Activated B cell treated with CpG ODN at 0.5 μM for 24 hours (primary cell): ENCODE measurements at places on chromosomes 12 and 14.
A peak's percentile ranks its signal among the peaks of the same experiment; 100 is the strongest.

DNA sequence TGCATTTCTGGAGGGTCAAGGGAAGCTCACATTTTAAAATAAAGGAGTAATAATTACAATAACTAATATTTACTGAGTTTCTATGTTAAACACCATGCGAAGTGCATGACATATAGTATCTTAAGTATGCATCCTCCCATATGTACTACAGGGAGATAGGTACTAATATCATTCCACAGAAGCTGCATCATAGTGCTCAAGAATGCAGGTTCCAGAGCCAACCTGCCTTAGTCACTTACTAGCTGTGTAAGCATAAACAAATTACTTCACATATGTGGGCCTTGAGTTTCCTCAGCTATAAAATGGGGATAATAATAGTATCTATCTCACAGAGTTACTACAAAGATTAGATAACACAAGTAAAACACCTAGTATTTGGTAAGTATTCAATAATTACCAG, 18.3 kb downstream of the ARMH4 start:
- no peak for DNase-seq

GRCh38 chr14:37140176-37140575, 32.2 kb downstream of the SLC25A21 start:
- DNase-seq, result no peak

GRCh38 chr14:103576371-103577024, 13.7 kb downstream of the COA8 start:
- DNase-seq, result no peak

- no peak for DNase-seq
Measured at GRCh38 chr12:58961906-58962305, 41.6 kb upstream of the LRIG3 start.

GRCh38 chr12:108633081-108633533, 587 bp downstream of the SELPLG start:
- DNase-seq, result no peak

DNA sequence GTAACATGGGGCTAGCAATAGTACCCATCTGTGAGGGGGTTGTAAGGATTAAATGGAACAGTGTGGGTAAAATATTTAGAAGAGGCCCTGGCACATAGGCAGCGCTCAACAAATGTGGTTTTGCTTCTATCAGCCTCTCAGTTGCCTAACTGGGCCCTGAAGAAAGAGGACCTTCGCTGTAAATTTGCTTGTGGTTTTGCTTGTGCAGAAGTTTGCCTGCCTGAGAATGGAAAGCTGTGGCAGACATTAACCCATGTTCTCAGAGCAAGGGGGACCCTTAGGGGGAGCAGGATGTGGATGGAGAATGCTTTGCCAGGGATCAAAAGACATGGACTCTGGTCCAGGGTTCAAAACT, 160.1 kb downstream of the BRMS1L start:
- DNase-seq, result no peak

DNA sequence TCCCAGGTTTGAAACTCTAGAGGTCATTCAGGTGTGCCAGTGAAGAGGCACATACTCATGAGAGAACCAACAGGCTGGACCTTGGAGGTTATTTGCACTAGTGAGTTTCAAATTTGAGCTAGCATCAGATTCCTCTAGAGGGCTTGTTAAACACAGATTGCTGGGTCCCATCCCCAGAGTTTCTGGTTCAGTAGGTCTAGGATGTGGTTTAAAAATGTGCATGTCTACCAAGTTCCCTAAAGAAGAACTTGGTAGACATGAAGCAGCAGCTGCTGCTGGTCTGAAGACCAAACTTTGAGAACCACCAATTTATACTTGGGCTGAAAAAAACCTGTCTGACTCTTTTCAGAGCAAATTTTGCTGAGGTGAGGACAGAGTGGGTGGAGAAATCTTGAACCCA, 61.7 kb downstream of the SUSD6 start:
- no peak for DNase-seq

DNA sequence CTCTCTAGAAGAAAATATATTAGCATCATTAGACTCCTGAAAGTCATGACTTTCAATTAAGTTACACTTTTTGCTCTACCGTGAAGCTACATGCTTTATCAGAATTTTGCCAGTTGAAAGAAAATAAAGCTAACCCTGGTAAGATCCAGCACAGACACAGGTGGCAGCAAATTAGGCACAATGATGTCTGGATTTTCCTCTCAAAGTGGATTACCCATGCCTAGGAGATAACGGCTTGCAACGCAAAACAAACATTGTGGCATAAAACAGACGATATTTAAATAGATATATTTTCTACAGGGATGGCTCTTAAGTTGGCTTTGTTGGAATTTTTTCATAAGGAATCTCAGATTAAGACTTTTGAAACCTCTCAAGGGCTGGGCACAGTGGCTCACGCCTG, 33.4 kb downstream of the BCAT1 start:
- DNase-seq, result no peak

GRCh38 chr12:116172224-116172849, 105.2 kb downstream of the MED13L start:
- DNase-seq, result no peak

DNA sequence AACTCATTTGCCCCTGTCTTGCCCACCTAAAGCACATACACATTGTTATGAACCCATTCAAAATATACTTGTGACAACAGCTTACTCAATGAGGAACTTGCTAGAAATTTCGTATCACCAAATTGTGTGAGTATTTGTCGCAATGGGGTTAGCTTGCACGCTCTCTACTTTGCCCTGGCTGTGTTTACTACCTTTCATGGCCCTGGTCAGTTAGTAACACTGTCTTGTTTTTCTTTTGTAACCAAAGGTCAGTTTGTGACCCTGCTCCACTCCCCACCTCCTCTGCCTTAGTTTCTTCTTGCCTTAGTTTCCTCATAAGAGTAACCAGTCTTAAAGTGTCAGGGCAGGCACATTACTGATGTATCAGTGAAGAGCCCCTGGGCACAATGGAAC, 205.8 kb upstream of the EEA1 start:
- DNase-seq, result no peak

DNA sequence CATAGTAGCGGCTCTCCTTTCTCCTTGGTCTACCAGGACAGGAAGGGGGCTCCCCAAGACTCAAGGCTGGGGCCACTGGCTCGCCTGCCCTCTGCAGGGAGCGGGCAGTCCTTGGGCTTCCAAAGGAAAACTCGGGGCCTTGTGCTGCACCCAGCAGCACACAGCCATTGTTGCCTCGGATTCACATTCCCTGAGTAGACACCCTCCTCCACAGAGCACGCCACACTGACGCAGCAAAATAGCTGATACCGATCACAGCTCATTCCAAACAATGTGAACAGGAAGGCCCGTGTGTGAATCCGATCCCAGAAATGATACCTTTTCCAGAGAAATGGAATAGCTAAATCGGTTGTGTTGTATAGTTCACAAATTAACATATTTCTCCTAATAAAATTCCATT, 65.1 kb upstream of the DYNC1H1 start:
- DNase-seq, result no peak

DNA sequence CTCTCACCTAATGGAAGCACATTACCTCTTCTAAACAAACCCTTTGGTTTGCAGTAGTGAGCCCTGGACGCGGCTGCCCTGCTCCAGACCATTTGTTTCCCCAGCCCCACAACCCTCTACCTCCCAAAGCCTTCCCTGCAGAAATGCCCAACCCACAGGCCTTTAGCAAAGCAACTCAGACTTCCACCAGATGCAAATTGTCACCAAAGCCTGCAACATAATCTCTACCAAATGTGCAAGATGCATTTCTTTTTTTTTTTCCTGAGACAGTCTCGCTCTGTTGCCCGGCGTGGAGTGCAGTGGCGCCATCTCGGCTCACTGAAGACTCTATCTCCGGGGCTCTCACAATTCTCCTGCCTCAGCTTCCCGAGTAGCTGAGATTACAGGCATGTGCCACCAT, 56.2 kb downstream of the VWF start:
- DNase-seq, result no peak

- DNase-seq, result no peak
Measured at GRCh38 chr12:26940516-26941214, 2.4 kb downstream of the FGFR1OP2 start.

DNA sequence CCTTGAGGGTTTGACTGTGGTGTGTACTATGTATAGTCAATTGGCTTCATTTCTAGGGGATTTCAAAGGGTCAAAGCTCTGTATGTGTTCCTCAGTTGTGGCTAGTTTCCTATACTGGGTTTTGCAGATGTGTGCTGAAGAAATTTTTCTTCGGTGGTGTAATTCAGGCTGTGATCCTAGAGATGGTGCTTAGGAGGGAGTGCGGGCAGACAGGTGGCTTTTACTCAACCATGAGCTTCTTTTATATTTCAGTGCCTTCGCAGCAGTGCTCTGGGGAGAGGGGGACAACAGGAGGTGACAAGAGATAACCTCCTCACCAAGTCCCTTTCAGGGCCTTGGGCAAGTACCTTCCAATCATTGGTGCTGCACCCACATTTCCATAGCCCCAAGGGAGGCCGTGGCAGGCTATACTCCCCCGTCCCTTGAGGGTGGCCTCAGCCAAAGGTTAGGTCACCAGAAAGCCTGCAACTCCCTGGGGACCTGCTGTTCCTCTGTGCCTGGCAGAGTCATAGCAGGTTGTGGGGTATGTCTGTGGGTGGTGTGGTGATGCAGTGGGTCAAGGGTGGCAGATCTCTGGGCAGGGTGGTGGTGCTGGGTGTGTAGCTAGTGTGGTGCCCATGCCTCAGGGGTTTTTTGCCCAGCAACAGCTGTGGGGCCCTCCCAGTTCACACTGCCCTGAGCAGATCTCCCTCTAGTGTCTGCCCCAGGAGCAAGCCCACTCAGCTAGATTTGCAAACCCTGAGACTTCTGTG, 37.0 kb upstream of the TMX1 start:
- peak; percentile 69 for DNase-seq

- DNase-seq, result no peak
Measured at GRCh38 chr12:84605983-84606382, 306.6 kb downstream of the SLC6A15 start.

DNA sequence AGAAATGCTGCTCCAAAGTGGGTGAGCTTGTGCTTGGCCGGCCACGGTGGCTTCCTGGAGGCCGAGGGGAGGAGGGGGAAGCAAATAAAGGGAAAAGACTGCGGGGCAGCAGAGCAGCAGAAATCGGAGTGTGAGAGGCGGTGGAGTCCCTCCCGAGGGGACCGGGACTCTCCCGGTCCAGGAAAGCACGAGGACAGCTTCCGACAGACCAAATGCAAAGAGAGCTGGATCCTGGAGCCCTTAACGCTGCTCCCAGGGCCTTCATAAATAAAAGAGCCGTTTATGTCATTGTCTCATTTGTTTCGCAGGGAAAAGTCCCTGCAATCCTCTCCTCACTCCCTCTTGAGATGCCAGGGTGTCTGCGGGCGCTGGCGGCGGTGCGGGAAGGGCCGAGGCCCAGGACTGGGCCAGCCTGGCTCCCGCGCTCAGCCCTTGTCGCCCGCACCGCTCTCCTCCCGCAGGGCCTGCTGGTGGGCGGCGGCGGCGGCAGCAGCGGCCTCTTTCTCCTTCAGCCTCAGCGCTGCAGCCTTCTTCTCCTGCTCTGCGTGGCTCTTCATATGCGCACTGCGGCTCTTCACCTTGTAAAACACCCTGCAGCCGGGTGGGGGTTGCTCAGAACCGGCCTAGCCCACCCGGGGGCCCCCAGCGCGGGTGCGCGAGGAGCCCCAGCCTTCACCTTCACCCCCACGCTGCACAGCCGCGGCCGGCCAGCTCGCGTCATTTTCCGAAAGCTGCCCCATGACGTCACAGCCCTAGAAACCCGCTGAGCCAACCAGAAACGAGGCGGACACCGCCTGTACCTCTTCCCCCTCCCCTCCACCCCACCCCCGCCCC, 4.5 kb upstream of the PNMA1 start:
- no peak for DNase-seq

DNA sequence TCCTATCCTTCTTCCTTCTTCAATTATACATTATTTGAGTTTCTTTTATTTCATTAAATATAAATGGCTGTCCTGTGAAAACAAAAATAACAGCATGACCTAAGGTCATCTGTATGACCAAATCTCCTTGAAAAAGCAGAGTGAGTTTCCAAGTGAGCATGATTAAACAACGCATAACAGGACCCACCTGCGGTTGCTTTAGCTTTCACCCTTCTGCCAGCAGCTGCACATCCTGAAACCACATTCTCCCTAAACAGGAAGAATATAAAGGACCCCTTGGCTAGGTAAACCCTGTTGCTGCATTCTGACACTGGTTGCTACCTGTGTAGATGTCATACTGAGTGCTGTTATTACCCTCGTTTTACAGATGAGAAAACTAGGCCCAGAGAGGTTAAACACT, 42.8 kb upstream of the CPM start:
- no peak for DNase-seq

- no peak for DNase-seq
Measured at GRCh38 chr12:32005496-32006125, 46.4 kb downstream of the RESF1 start.

DNA sequence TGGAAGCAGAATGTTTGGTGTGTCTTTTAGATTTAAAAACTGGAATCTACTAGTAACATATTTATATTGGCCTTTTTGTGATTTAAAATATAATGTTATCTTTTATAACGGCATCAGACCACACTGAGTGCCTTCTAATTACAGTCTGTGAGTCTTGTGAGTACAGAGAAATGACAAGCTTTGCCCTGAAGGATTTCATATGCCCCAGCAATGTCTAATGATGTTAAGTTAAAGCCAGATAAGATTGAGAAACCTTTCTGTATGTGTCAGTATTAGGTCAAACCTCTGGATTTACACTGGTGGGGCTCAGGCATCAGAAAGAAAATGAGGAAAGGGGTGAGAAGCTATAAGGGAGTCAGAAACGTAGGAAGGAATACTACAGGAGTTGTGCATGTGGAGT, 25.2 kb downstream of the PLEKHA5 start:
- DNase-seq, result no peak

DNA sequence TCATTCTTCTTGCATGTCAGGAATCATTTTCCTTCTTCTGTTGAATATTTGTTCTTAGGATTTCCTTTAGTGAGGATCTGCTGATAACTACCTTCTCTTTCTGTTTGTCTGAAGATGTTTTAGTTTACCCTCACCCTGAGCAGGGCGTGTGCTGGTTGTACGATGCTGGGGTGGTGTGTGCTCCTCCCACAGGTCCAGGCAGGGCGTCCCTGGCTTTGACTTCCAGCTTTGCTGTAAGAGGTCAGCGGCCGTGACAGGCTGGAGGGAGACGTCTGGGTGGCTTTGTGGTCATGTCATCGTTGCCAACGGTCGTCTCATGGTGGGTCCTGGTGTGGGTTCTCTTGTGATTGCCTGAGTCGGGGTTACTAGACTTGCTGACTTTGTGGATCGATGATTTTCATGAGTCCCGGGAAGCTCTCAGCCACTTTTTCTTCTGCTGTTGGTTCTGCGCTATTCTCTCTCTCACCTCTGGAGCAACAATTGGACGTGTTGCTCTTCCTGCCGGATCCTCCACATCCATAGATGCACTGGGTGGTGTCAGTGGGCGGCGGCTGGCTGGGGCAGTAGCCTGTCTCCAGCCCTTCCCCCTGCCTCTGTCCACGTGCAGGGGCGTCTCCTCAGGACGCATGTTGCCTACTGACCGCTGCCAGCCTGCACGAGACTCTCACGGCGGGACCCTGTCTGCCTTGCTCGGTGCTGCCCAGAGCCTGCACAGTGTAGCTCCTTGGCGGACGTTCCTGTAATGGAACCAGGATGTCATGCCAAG, 8.4 kb downstream of the PACS2 start:
- DNase-seq, result no peak

GRCh38 chr14:96229315-96229714, 24.7 kb downstream of the BDKRB2 start:
- no peak for DNase-seq

GRCh38 chr14:68606644-68607043, 186.2 kb downstream of the ZFP36L1 start:
- DNase-seq, result no peak

GRCh38 chr14:38870296-38870836, 232.7 kb downstream of the SEC23A start:
- DNase-seq, result no peak

GRCh38 chr12:63888908-63889635, 44.6 kb downstream of the SRGAP1 start:
- no peak for DNase-seq
